ENCODE measurements at places on chromosomes 7 and 10.

- no peak for DNase-seq
Observed at GRCh38 chr7:41104631-41105030, 598.3 kb downstream of the INHBA start.

- DNase-seq = peak; percentile 33
Observed at GRCh38 chr10:78974617-78975317, 94.0 kb upstream of the ZMIZ1 start.

GRCh38 chr10:5751601-5752253, 61.5 kb downstream of the GDI2 start:
- no peak for DNase-seq

DNA sequence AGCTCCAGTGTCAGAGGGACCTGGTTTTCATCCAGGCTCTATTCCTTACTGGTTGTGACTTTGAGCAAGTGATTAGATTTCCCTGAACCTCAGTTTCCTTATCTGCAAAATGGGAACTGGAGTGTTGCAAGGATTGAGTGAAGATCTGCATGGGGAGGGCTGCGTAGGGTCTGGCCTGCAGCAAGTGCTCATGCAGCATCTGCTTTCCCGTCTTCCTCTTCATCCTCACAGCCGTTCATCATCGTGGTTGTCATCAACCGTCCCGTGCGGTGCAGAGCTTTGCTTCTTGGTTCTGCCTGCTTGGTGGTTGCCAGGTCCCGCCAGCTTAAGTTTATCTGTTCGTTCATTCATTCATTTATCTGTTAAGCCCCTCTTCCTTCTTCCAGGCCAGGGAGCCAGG, 135.0 kb downstream of the GRK5 start:
- no peak for DNase-seq

- no peak for DNase-seq
Observed at GRCh38 chr7:90726623-90727022, 130.5 kb downstream of the CDK14 start.

DNA sequence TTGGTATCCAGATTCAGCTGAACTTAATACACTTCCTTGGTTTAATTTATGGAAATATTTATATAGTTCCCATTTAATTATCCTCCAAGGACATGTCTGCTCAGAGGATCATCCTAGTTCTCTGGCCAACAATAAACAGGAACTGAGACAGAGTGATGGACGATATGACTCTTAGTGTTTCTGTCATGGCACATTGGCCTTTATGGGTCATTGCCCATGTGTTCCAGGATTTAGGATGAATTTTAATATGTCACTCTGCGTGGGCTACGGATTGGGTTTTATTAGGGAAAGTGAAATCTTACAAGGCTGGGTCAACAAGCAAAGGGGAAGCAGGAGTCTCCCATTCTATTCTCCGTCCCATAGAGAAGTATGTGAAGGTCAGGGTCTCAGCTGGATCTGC, 18.8 kb upstream of the TNPO3 start:
- DNase-seq = no peak

- DNase-seq = no peak
Observed at GRCh38 chr10:6649903-6650302, 69.8 kb upstream of the PRKCQ start.

- DNase-seq = no peak
Observed at GRCh38 chr10:87635498-87636312, 24.0 kb upstream of the PAPSS2 start.

DNA sequence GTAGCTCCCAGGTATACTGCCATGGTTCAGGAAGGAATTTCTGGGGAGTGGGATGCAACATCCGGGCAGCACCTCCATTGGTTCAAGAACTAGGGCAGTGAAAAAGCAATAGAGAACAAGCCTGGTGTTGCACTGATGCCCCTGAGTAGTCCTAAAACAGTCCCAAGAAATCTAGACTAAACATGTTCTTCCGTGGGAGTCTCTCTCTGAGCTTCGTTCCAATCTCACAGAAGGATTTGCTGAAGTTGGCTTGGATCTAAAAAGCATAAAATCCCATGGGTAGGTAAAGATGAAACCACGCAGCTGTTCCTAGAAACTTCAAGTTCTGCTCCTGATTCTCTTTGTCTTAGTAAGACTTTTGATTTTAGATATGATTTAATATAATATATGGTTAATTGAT, 154.5 kb downstream of the PLXDC2 start:
- no peak for DNase-seq

GRCh38 chr10:12350167-12350872, 973 bp downstream of the CAMK1D start:
- peak; percentile 24 for DNase-seq

- no peak for DNase-seq
Observed at GRCh38 chr10:107561136-107561650, 396.7 kb upstream of the SORCS1 start.

GRCh38 chr7:130733931-130734814, at the start of gene KLF14:
Gene KLF14 (minus strand): TSS chr7:130734207. CDS start chr7:130734033, 174 bp downstream.
- DNase-seq = peak; percentile 19

DNA sequence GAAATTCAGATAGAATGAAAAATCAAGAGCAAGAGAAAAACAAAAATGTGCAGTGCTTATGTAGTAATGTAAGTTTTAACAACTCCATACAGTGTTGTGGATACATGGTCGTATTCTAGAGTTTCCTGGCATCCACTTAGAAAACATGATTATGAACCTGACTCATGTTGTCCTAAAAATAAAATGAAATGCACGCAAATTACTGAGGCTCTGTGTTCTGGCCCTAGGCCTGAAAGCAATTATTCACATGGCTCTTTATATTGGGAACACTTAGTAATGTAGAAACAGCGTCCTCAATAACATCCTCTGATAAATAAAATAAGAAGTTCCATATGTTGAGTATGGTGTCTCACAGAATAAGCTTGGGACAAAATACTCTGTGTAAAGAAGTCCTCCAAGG, 200.2 kb upstream of the SEMA3E start:
- DNase-seq = no peak

GRCh38 chr7:38360776-38361175, 87.3 kb upstream of the TARP start:
- no peak for DNase-seq

GRCh38 chr7:27032839-27033238, 63.0 kb downstream of the HOXA1 start:
- DNase-seq = no peak

GRCh38 chr7:6476596-6477317, 29.0 kb upstream of the DAGLB start:
- no peak for DNase-seq

- DNase-seq = no peak
Observed at GRCh38 chr10:91617072-91617609, 15.7 kb downstream of the PPP1R3C start.

GRCh38 chr7:134154581-134155130, 27.5 kb downstream of the LRGUK start:
- no peak for DNase-seq

GRCh38 chr7:110170841-110171240, 920.1 kb upstream of the LRRN3 start:
- DNase-seq = no peak

- no peak for DNase-seq
Observed at GRCh38 chr7:112130729-112131410, 75.3 kb downstream of the DOCK4 start.

- no peak for DNase-seq
Observed at GRCh38 chr7:137696988-137697387, 149.8 kb downstream of the DGKI start.

DNA sequence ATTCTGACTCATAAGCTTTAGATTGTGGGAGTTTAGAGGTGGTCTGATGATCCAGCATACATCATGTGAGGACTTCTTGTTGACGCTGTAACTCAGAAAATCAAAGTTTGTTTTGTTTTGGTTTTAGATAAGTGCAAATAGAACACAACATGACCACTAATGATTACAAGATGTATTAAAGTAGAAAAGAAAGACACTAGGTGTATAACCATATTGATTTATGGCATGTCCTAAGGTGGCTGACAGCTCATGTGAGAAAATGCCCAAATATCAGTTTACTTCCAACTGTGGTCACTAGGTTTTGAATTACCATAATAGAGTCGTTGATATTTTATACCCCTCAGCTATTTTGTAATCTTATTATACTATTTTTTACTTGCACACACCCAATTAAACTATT, 1131.4 kb upstream of the PHF14 start:
- no peak for DNase-seq

DNA sequence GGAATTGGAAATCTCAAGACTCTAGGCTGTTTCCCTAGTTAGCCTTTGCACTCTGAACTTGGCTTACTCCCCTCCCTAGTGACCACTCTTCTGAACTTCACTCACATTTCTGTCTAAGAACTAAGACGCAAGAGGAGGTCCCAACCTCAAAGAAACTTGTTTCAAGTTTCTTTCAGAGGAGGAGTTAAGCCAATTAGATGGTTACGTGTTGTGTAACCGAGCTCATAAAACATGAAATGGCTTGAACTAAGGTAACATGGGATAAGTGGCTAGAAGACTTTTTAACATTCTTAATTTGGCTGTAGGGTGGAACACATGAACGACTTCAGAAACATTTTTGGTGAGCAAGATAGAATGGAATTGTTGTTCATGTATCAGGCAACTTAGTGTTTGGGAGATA, 39.5 kb upstream of the SEC61G start:
- no peak for DNase-seq

- DNase-seq = no peak
Observed at GRCh38 chr10:32995066-32995622, 37.1 kb upstream of the ITGB1 start.

DNA sequence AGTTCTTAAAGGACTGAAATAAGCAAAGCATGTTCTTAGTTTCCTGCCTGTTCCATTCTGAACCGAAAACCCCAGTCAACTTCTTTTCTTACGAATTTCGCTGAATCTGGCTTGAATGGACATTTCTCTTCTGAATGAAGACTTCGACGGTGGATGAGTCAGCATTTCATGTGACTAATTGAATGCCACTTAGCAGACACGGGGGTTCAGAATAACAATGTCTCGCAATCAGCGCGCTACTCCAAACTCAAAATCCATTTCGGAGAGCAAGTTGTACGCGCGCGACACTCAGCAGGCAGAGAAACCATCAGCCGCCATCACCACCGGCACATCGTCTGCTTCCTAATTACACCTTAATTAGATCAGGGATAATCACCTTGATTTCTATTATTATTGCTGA, 239.0 kb upstream of the KLF6 start:
- DNase-seq = no peak

GRCh38 chr7:16615228-16615627, 30.3 kb downstream of the ANKMY2 start:
- DNase-seq = no peak

- no peak for DNase-seq
Observed at GRCh38 chr7:99437946-99438572, 539 bp downstream of the PTCD1 start.

DNA sequence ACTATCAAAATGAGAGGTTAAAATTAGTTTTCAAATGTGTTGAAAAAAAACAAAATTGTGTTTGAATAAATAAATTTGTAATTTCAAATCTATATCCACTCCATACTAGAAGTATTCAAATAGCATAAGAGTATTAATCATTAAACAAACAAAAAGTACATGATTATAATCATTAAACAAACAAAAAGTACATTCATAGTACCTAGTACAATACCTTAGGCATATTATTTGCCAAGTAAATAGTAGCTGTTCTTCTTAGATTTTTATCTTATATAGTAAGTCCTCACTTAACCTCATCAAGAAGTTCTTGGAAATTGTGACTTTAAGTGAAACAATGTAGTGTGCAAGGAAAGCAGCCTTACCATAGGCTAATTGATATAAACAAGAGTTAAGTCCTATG, 349.3 kb upstream of the VWC2 start:
- no peak for DNase-seq

- no peak for DNase-seq
Observed at GRCh38 chr7:68414631-68415425, 1183.4 kb upstream of the AUTS2 start.

GRCh38 chr10:63319231-63319630, 146.5 kb downstream of the JMJD1C start:
- no peak for DNase-seq

DNA sequence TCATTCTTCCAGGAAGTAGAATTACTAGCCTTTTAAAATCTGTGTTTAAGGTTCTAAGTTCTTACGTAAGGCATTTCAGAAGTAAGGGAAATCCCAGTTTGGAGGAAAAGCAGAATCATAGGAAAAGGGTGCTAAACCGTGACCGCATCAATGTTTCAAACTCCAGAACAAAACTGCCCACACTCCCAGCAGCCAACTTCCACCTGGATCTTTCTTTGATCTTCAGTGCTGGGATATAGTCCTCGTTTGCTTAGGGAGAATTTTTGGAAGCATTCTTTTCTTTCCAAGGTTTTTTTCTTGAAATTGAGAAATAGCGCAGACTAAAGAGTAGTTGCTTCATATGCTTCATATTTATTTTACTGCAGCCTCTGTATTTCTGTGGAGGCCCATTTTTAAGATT, 8.9 kb downstream of the PROSER2 start:
- DNase-seq = no peak

GRCh38 chr10:68364101-68364886, 31.6 kb upstream of the PBLD start:
- no peak for DNase-seq

GRCh38 chr10:113978802-113979201, 64.9 kb upstream of the ADRB1 start:
- no peak for DNase-seq

- DNase-seq = no peak
Observed at GRCh38 chr7:150620617-150621371, 11.4 kb downstream of the GIMAP6 start.

GRCh38 chr10:3619241-3619640, 165.8 kb downstream of the KLF6 start:
- no peak for DNase-seq

DNA sequence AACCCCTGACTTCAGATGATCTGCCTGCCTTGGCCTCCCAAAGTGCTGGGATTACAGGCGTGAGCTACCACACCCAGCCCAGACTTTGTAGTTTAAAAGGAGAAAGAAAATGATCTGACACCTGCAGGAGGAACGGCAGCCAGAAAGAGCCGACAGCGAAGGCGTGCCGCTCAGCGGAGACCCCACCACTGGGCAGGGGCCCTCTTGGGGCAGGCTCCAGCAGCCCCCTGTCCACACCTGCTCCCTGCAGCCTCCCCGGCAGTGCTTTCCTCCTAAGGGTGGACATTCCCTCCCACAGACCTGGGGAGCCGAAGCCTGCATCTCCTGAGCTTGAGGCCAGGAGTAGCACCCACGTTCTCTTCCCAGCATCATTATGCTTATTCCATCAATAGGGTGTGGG, 19.2 kb upstream of the CNPY1 start:
- no peak for DNase-seq

DNA sequence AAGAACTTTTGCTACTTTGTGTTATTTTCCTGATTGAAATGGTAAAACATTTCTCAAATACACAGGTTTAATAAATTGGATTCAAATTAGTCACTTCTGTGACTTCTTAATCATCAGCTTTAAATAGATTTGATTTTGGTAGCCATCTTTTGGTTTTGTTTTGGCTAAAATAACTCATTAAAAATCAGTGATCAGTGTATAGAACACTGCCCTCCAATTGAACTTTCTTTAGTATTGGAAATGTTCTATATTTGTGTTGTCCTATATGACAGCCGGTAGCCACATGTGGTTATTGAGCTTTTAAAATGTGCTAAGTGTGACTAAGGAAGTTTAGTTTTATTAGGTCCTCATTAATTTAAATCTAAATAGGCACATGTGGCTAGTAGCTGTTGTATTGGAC, 50.4 kb downstream of the GLCCI1 start:
- no peak for DNase-seq

All from activated T-cell treated with anti-CD3 and anti-CD28 coated beads for 1 hour (primary cell).